Activated B cell treated with CpG ODN at 0.5 μM for 24 hours (primary cell): ENCODE measurements at places on chromosomes 2 and 18.

DNA sequence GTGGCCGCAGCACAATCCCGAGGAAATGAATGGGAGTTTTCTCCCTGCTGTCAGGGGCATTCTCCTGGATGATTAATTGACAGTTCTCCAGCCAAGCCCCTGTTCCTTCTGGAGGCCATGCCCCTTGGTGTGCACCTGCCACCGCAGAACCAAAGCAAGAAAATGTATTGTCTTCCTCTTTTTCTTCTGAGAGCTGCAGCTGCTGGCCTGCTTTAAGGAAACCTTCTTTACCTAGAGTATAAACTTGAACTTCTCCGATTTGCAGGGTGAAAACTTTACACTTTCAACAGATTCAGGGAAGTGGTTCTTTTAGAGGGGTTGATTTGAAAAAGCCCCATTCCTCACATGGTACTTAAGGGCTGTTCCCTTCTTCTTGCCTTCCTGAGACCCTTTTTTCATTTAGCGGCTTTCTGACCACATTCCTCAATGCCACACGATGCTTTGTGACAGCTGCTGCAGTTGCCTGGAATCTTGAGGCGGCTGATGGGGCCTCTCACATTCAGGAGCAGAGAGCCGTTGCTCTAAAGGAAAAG is 402.8 kb downstream of the TXNL1 start:
- peak; percentile 28 for DNase-seq

DNA sequence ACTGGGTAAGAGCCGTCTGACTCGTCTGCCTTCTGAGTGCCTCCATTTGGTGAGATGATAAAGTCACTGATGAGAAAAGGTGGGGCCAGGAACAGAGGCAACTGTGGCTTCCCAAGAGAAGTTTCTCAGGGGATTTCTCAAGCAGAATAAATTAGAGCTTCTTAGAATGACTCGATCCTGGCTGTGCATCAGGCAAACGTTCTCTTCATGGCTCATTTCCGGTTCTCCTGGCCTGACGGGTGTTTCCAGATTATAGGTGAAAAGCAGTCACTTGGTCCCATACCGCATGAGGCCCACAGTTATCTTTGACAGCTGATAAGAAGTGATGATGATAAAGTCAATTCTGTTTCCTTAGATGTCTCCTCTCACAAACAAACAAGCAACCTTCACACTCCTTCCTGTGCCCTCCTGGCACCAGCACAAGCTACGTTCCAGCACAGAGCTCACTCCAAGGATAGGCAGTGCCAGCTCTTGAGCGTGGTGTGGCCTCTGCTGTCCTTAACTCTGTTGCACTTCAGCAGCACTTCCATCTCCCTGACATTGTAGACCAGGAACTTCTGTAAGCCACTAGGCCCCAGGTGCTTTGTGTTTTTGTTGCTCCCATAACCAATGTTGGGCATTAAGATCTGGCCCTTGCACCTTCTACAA is 37.8 kb upstream of the KCNF1 start:
- DNase-seq, result no peak

DNA sequence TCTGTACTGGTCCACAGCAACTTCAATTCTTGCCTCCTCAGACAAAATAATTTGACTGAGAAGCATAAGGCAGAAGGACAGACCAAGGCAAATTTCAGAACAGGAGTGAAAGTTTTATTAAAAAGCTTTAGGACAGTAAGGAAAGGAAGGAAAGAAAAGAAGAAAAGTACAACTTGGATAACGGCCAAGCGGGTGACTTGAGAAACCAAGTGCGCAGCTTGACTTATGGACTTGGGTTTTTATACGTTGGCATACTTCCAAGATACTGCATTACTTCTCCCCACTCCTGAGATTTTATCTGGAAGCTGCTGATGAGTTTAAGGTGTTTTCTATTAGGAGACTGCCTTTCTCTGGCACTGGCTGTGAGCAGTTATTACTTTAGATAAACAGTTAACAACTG is 64.7 kb downstream of the CCDC178 start:
- DNase-seq, result no peak

GRCh38 chr2:211981451-211981850 is 557.2 kb downstream of the ERBB4 start:
- DNase-seq, result no peak

DNA sequence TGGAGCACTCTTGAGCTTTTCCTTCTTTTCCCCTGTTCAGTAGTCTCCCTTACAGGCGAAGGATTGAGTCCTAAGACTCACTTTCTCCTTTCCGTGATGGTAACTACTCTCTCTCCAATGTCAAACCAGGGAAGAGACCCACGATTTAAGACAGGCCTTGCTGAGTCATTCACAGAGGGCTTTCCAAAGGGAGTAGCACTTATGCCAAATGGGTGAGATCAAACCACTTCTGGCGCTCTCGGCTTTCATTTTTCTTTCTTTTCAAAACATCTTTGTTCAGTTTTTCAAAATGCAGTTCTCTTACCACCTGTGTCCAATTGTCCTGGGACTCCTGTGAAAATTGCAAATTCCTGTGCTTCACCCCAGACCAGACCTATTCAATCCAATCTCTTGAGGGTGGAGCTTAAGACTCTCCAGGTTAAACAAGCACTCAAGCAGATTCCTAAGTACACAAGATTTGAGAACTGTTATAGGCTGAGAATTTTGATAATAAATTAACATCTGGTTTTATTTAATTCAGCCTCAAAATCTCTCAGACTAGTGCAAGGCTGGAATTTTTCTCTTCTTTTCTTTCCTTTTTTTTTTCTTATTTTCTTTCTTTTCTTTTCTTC is 14.4 kb upstream of the MRPL19 start:
- DNase-seq, result no peak

DNA sequence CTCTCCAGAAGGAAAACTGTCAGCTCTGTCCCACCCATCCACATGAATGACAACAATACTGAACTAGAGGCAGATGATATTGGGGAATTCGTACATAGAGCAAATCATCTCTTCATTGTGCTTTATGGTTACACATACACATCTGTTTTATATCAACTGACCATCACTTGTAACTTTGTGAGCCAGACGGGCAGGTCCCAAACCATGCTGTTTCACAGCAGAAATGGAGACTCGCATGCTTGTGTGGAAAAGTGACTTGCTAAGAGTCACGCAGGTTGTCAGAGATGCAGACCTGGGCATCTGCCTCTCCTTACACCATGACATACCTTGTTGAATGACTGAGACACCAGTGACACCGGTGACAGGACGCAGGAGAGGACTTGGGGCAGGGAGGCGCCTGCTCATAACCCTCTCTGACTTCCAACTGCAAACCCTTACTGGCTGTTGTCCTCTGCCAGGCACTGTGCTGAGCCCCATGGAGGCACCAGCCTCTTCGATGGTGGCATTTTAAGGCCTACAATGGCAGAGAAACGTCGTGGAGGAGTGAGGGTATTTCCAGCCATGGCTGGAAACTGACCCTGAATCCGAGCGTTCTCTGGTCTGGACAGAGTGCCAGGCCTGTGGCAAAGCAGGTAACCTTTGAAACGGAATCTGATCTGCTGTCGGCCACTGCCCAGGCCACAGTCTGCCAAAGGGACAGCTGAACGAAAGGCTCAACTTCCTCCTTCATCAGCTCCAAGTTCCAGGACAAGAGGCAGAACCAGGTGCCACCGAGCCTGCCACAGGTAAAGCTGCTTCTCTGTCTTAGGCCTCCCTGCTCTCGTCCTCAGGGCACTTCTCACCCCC is 26.9 kb upstream of the ROCK2 start:
- DNase-seq, result no peak

- no peak for DNase-seq
Observed at GRCh38 chr2:4090668-4091630, 387.6 kb downstream of the DCDC2C start.

DNA sequence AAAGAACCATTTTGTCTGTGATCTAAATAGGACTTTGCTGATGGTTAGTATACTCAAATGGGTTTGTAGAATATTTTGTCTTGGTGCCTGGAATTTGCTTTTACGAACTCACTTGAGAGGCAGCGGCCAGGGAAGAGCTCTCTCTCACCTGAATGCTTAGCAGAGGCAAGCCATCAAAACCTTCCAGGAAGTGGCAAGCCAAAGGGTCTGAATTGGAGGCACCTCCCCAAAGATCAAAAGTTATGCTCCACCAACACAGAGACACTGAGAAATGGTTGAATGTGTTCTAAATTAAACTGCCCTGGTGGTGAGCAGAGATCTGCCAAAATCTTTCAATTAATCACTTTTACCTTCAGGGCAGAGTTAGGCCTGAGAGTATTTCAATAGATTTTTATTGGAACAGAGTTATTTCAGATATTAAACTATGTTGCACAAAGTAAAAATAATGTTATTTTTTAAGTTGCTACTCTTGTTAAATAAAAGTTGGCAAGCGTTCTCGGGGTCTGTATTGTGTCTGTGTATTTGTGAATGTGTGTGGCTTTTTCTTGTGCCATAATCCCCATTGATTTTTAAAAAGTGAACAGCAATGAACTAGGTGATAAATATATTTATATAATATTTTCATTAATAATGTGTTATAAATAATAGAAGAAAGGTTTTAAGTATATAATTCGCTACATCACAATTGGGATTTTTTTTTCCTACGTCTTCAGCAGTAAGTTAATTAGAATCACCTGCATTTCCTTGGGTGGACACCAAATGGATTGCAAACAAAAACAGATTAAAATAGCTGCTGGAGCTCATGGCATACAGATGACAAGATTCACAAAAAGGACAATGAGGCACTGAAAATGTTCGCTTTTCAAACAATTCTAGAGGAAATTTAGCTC is 416.1 kb downstream of the ARHGAP15 start:
- no peak for DNase-seq
